ENCODE measurements at places on chromosomes 16 and 17. TPM values are rescaled to one million over a fixed set of nuclear protein-coding genes. Genes with fewer than 3 reads are reported as not detected.

PRR29 gene
- not detected for total RNA-seq

CDH8 gene
- total RNA-seq, result not detected

CES3 gene
- 0.10 TPM for total RNA-seq

TERB1 gene
- 0.81 TPM for total RNA-seq

TNK1 gene
- 23.1 TPM for total RNA-seq

NT5C3B gene
- 51.3 TPM for total RNA-seq

NXPH3 gene
- total RNA-seq, result not detected

MEIOB gene
- not detected for total RNA-seq

ZNF18 gene
- 12.7 TPM for total RNA-seq

DNA sequence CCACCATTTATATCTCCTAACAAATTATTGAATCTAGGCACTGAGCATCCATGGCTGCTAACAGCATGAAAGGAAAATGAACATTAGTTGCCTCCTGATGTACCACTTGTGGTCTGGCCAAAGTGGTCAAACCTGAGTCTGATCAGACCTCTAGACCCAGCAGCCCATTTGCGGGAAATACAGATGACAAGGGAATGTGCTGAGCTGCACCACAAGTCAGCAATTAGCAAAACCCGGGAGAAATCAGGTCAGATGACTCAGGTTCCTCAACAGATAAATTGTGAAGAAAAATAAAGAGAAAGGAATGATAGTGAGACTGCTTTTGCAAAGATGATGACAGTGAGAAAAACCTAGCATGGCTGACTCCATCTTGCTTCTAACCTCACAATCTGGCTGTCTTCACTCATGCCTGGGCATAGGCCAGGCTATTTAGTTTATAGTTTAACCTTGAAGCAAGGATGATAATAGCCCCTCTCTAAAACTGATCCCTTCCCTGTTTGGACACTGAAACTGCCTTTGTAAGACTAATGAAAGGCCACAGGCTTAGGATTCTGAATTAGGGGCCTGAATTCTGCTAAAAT is 142.7 kb upstream of the ASIC2 start:
- H3K4me3 ChIP-seq, result no peak overlapping the region
- no peak overlapping the region for H3K27ac ChIP-seq
- peaks cover 11% of the 10 kb centered on the region for H3K27me3 ChIP-seq
- H3K36me3 ChIP-seq, result no peaks in the 10 kb centered on the region

DNA sequence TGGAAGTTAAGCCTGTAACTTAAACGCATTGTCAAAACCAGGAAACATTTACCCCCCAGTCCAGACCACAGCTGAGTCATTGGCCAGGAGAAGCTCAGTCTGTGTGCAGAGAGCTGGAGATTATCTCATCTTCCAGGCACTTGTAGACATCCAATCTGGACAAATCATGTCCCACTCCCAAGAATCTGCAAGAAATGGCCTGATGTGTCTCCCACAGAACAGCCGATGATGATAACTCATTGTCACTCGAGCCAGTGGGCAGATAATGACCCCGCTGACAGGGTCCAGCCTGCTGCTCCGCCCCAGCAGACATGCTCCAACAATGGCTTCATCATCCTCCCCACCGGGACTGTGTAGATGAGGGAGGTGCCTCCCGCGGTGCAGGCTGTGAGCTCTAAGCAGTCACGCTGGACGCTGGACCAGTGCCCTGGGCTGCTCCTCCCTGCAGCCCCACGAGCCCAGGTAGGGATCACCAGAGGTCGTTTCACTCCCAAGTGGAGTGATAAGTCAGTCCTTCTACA is 322.5 kb downstream of the C16orf95 start:
- no peak for DNase-seq
- H3K36me3 ChIP-seq, result no peaks in the 10 kb centered on the region
- peaks cover 8% of the 10 kb centered on the region for H3K4me1 ChIP-seq
- peaks cover 45% of the 10 kb centered on the region for H3K27me3 ChIP-seq

DNA sequence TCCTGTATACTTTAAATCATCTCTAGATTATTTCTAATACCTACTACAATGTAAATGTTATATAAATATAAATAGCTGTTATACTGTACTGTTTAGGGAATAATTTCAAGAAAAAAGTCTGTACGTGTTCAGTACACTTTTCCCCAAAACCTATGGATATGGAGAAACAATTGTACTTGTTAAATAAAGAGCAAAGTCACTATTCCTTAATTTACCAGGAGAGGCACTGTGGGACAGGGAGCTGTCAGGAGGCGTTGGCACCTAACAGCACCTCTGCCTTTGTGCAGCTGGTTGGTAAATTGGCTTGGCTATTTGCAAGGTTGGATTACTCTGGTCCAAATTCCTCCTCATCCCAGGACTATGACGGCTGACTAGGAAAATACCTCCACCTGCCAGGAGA is 28.0 kb downstream of the CRHR1 start:
- no peaks in the 10 kb centered on the region for H3K4me1 ChIP-seq
- no peaks in the 10 kb centered on the region for H3K36me3 ChIP-seq
- peaks cover 1% of the 10 kb centered on the region for H3K27me3 ChIP-seq

- DNase-seq, result no peak
- no peaks in the 10 kb centered on the region for H3K27me3 ChIP-seq
- no peak overlapping the region for H3K27ac ChIP-seq
- no peak overlapping the region for H3K4me3 ChIP-seq
- H3K4me1 ChIP-seq, result peaks cover 8% of the 10 kb centered on the region
- H3K36me3 ChIP-seq, result no peaks in the 10 kb centered on the region
Measured at GRCh38 chr17:74963656-74964055, 8.9 kb downstream of the HID1 start.

DNA sequence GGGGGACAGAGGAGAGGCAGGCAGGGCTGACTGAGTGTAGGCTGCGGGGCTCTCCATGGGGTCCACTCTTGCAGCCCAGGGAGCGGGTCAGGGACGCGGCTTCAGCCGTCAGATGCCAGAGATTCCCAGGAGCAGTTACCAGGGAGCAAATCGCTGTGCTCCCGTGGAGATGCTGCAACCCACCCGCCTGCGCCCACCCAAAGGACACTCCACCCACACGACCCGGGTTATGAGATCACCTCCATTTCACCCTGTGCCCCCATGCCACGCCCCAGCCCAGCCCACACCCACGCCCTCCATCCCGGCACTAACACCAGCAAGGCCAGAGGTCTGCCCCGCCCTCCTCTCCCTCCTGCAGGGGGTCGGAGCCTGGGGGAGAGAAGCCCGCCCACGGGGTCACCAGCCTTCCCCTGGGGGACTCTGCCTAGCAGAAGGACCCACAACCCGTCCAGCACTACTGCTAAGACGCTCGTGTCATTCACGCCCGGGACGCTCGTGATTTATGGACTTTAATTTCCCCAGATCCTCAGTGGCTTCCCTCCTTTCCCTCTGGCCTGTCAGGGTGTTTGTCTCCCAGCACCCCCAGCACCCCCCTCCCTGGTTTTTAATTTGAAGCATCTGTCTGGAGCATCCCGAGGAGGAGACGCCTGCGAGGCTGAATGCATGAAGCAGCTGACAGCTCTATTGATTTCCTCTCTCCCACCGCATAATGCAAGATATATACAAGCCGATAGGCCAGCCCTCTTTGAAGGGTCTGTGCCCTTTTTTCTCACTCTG is 6.7 kb upstream of the RPL38 start:
- no peak for DNase-seq
- peaks cover 15% of the 10 kb centered on the region for H3K4me1 ChIP-seq
- H3K27ac ChIP-seq, result no peak overlapping the region
- H3K4me3 ChIP-seq, result no peak overlapping the region

GRCh38 chr16:68636064-68636560 is 9.0 kb upstream of the CDH3 start:
- H3K36me3 ChIP-seq, result no peaks in the 10 kb centered on the region
- no peak for DNase-seq
- H3K27ac ChIP-seq, result no peak overlapping the region
- H3K27me3 ChIP-seq, result peaks cover 4% of the 10 kb centered on the region
- H3K4me1 ChIP-seq, result peaks cover 2% of the 10 kb centered on the region

DNA sequence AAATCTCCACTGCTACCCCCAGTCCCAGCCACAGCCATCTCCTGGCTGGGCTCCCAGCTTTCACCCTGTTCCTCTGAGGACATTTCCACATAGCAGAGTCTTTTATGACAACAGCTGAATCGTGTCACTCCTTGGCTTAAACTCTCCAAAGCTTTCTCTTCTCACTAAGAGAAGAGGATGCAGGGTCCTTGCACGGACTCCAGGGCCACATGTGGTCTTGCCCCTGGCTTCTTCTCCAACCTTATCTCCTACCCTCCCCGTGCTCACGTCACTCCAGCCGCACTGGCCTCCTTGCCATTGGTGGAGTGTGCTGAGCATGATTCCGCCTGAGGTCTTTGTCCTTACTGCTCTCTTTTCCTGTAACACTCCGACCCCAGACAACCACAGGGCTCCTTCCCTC is 39.9 kb upstream of the CCDC182 start:
- H3K4me3 ChIP-seq, result no peak overlapping the region
- no peaks in the 10 kb centered on the region for H3K4me1 ChIP-seq
- DNase-seq, result no peak
- no peak overlapping the region for H3K27ac ChIP-seq

GRCh38 chr17:67784364-67785121 is 40.8 kb upstream of the BPTF start:
- DNase-seq, result no peak
- H3K4me3 ChIP-seq, result no peak overlapping the region
- no peaks in the 10 kb centered on the region for H3K36me3 ChIP-seq
- no peak overlapping the region for H3K27ac ChIP-seq
- peaks cover 3% of the 10 kb centered on the region for H3K27me3 ChIP-seq
- peaks cover 4% of the 10 kb centered on the region for H3K4me1 ChIP-seq

GRCh38 chr16:66473051-66473571 is 46.0 kb downstream of the BEAN1 start:
- H3K27ac ChIP-seq, result no peak overlapping the region
- peaks cover 10% of the 10 kb centered on the region for H3K27me3 ChIP-seq
- peaks cover 20% of the 10 kb centered on the region for H3K4me1 ChIP-seq
- H3K4me3 ChIP-seq, result no peak overlapping the region
- no peaks in the 10 kb centered on the region for H3K36me3 ChIP-seq
- DNase-seq, result peak; percentile 31

- H3K4me1 ChIP-seq, result no peaks in the 10 kb centered on the region
- no peak for DNase-seq
- no peak overlapping the region for H3K4me3 ChIP-seq
- no peaks in the 10 kb centered on the region for H3K36me3 ChIP-seq
- H3K27ac ChIP-seq, result no peak overlapping the region
Measured at GRCh38 chr16:49015225-49015592, 266.4 kb downstream of the CBLN1 start.

- peaks cover 89% of the 10 kb centered on the region for H3K4me1 ChIP-seq
- no peak overlapping the region for H3K4me3 ChIP-seq
- H3K27ac ChIP-seq, result peak overlapping the region; percentile 18
- H3K27me3 ChIP-seq, result no peaks in the 10 kb centered on the region
Measured at GRCh38 chr16:24986512-24987303, 28.5 kb downstream of the ARHGAP17 start.

- no peak for DNase-seq
- H3K4me3 ChIP-seq, result no peak overlapping the region
Measured at GRCh38 chr17:40027614-40028012, 12.4 kb downstream of the CSF3 start.

- no peaks in the 10 kb centered on the region for H3K36me3 ChIP-seq
- H3K27ac ChIP-seq, result no peak overlapping the region
- peaks cover 53% of the 10 kb centered on the region for H3K4me1 ChIP-seq
- no peak for DNase-seq
- H3K4me3 ChIP-seq, result peak overlapping the region; percentile 73
Measured at GRCh38 chr16:71899171-71899570, 3.8 kb downstream of the IST1 start.

DNA sequence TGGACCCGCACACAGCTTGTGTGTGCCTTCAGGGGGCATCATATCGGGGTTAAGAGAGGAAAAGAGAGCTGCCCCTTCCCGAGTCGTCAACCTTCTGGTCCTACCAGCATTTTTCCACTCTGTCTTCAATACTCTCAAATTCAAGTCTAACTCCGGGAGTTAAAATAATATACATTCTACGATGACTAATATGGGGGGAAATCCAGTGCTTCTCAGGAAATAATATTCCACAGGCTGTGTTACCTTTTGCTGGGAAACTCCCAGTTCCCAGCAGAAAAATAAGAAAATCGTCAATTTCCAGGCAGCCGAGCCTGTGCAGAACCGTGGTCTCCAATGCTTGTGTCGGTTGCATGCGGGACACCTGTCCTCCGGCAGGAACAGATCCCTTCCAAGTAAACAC is 105.0 kb upstream of the FOXF1 start:
- H3K27ac ChIP-seq, result no peak overlapping the region
- H3K27me3 ChIP-seq, result peaks cover 27% of the 10 kb centered on the region
- no peaks in the 10 kb centered on the region for H3K4me1 ChIP-seq
- no peak overlapping the region for H3K4me3 ChIP-seq

- H3K36me3 ChIP-seq, result peaks cover 3% of the 10 kb centered on the region
- H3K4me3 ChIP-seq, result no peak overlapping the region
- no peaks in the 10 kb centered on the region for H3K27me3 ChIP-seq
- peaks cover 58% of the 10 kb centered on the region for H3K4me1 ChIP-seq
Measured at GRCh38 chr16:67114793-67115192, 5.1 kb downstream of the PHAF1 start.

GRCh38 chr16:26985100-26986065 is 81.3 kb upstream of the C16orf82 start:
- H3K27ac ChIP-seq, result no peak overlapping the region
- peaks cover 14% of the 10 kb centered on the region for H3K27me3 ChIP-seq
- peaks cover 2% of the 10 kb centered on the region for H3K4me1 ChIP-seq
- no peak overlapping the region for H3K4me3 ChIP-seq
- no peaks in the 10 kb centered on the region for H3K36me3 ChIP-seq

DNA sequence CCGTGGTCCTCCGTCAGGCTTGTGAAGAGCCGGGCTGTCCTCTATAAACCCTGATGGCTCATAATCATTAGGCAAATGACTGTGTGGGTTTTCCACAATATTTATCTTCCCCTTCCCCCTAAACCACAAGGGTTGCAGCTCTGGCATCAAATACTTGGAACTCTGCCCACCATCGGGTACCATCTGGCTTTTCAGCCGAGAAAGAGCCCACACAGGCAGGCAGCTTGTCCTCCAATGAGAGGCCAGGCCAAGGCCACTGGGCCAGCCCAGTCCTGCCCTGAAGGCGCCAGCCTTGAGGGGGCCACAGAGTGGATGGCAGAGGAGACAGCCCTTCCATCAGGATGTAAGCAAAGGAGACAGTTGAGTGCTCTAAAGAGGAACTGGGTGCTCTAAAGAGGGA is 31.8 kb upstream of the NAT9 start:
- no peak overlapping the region for H3K4me3 ChIP-seq
- DNase-seq, result no peak
- no peaks in the 10 kb centered on the region for H3K27me3 ChIP-seq
- peaks cover 1% of the 10 kb centered on the region for H3K4me1 ChIP-seq
- H3K27ac ChIP-seq, result no peak overlapping the region

GRCh38 chr17:46853896-46854444 is 2.6 kb downstream of the WNT9B start:
- no peaks in the 10 kb centered on the region for H3K36me3 ChIP-seq
- H3K27me3 ChIP-seq, result peaks cover 61% of the 10 kb centered on the region
- no peak overlapping the region for H3K27ac ChIP-seq

GRCh38 chr16:4293822-4294457 is 21.1 kb upstream of the TFAP4 start:
- H3K4me1 ChIP-seq, result peaks cover 12% of the 10 kb centered on the region
- no peaks in the 10 kb centered on the region for H3K27me3 ChIP-seq
- no peak overlapping the region for H3K4me3 ChIP-seq
- no peaks in the 10 kb centered on the region for H3K36me3 ChIP-seq
- no peak for DNase-seq
- H3K27ac ChIP-seq, result peak overlapping the region; percentile 6

GRCh38 chr17:21297026-21297520 is 12.6 kb downstream of the MAP2K3 start:
- no peak for DNase-seq
- peaks cover 15% of the 10 kb centered on the region for H3K4me1 ChIP-seq
- no peak overlapping the region for H3K27ac ChIP-seq
- no peak overlapping the region for H3K4me3 ChIP-seq
